Thoracic aorta endothelial cell (primary cell): ENCODE measurements at places on chromosomes 2 and 18. TPM values are rescaled to one million over a fixed set of nuclear protein-coding genes. Genes with fewer than 3 reads are reported as not detected.

TMEFF2 gene
- under 0.01 and 0.07 TPM in 2 replicates for total RNA-seq

CHST9 gene
- not detected in 2 replicates for total RNA-seq

TUBA4B gene
- not detected in 2 replicates for total RNA-seq

TGFBRAP1 gene
- total RNA-seq, result 40.0 and 41.6 TPM in 2 replicates

SLC9A2 gene
- total RNA-seq, result under 0.01 TPM in 1 of 2 replicates, not detected in the other

NT5DC4 gene
- total RNA-seq, result not detected in 2 replicates

ADCYAP1 gene
- total RNA-seq, result not detected in 2 replicates
